Gastrocnemius medialis (tissue), 4 donors: ENCODE measurements at places on chromosomes 6 and 20. TPM values are rescaled to one million over a fixed set of nuclear protein-coding genes. Genes with fewer than 3 reads are reported as not detected.

BCAS4 gene
- total RNA-seq: 2.2 TPM

DNA sequence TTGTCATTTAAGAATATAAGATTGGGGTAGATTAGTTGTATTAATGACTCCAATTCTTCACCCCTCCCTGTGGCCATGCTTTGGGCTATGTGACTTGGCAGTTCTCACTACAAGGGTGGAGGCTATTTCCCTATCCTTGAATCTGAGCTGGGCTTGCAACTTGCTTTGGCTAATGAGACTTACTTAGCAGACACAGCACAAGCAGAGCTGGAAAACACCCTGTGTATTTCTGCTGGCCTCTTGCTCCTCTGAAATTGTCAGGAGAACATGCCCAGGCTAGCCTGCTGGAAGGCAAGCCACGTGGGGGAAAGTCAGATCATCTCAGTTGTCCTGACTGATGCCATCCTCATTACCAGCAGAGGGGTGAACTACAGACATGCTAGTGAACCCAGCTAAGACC is 126.5 kb upstream of the HDGFL1 start:
- H3K4me1 ChIP-seq: peaks cover 36% of the 10 kb centered on the region
- no peak for DNase-seq
- H3K4me3 ChIP-seq: no peak overlapping the region
- H3K36me3 ChIP-seq: no peaks in the 10 kb centered on the region
- no peaks in the 10 kb centered on the region for H3K27me3 ChIP-seq
- H3K27ac ChIP-seq: no peak overlapping the region

OPRM1 gene
- total RNA-seq: not detected

GRCh38 chr6:51571168-51571567 is 516.2 kb downstream of the PKHD1 start:
- no peak overlapping the region for H3K4me3 ChIP-seq
- H3K27ac ChIP-seq: no peak overlapping the region
- no peak for DNase-seq
- H3K27me3 ChIP-seq: no peaks in the 10 kb centered on the region
- H3K36me3 ChIP-seq: no peaks in the 10 kb centered on the region

DNA sequence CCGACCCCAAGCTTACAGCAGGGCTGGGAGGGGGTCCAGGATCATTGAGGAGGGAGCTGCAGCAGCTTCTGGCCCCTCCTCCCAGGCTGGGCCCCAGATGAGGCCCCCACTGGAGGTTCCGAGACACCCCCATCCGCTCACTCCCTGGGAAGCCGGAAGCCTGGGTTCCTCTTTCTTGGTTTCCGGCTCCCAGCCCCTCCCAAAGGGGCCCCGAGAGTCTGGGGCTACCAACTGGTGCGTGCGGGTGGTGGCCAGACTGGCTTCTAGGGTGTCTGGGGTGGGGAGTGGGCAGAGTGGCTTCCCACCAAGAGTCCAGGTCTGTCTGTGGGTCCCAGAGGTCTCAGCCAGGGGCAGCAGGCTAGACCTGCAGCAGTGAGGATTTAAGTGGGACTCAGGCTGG is 2.2 kb downstream of the RGS19 start:
- H3K36me3 ChIP-seq: no peaks in the 10 kb centered on the region
- H3K4me3 ChIP-seq: no peak overlapping the region
- peaks cover 9% of the 10 kb centered on the region for H3K4me1 ChIP-seq
- H3K27ac ChIP-seq: no peak overlapping the region

GRCh38 chr20:56465997-56466396 is 2.4 kb upstream of the RTF2 start:
- H3K27ac ChIP-seq: no peak overlapping the region
- no peaks in the 10 kb centered on the region for H3K36me3 ChIP-seq
- DNase-seq: no peak
- no peaks in the 10 kb centered on the region for H3K27me3 ChIP-seq

- peak overlapping the region; percentile 32 for H3K4me3 ChIP-seq
- DNase-seq: no peak
- H3K27me3 ChIP-seq: no peaks in the 10 kb centered on the region
- H3K4me1 ChIP-seq: peaks cover 4% of the 10 kb centered on the region
These were observed 253.8 kb downstream of the NKAIN2 start for GRCh38 chr6:124057461-124057860.

DNA sequence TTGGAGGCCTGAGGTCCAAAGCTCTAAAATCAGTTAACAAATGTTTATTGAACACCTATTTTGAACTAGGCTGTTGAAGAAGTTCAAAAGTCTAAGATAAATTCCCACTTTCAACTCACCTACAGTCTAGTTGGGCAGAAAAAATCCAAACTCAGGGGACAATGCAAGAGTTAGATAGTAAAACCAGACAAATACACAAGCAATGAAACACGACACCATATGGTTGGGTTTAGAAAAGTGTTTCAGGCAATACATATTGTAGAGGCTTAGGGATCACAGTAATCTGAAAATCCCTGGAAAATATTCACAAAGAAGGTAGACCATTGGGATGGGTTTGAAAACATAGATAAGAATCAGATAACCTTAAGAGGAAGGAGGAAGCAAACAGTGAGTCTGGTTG is 1.3 kb upstream of the CARMIL1 start:
- no peak for DNase-seq
- peaks cover 3% of the 10 kb centered on the region for H3K27me3 ChIP-seq
- H3K4me3 ChIP-seq: no peak overlapping the region
- H3K27ac ChIP-seq: no peak overlapping the region
- no peaks in the 10 kb centered on the region for H3K36me3 ChIP-seq

GRCh38 chr6:13908955-13909381 is 15.8 kb upstream of the RNF182 start:
- no peaks in the 10 kb centered on the region for H3K4me1 ChIP-seq
- peak; percentile 19 for DNase-seq
- H3K27me3 ChIP-seq: no peaks in the 10 kb centered on the region
- no peak overlapping the region for H3K27ac ChIP-seq
- H3K36me3 ChIP-seq: no peaks in the 10 kb centered on the region
- H3K4me3 ChIP-seq: no peak overlapping the region

GRCh38 chr6:6882592-6882991 is 225.2 kb upstream of the RREB1 start:
- H3K4me3 ChIP-seq: no peak overlapping the region
- H3K4me1 ChIP-seq: peaks cover 24% of the 10 kb centered on the region
- H3K36me3 ChIP-seq: no peaks in the 10 kb centered on the region
- H3K27ac ChIP-seq: no peak overlapping the region

DNA sequence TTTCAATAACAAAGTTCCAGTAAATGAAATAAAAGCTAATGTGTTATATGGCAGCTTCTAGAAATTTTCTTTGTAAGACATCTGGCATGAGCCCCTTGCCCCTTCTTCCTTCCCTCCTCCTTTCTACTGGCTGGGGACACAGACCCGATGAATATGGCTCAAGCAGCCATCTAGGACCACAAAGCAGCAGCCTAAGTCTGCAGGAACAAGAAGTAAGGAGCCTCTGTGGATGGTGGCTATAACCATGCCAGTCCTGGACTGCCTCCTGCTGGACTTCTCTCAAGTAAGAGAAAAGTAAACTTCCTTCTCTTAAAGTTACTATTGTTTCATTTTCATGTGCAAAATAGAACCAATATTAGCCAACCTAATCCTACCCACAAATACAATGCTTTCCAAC is 114.9 kb upstream of the DST start:
- no peak for DNase-seq
- no peaks in the 10 kb centered on the region for H3K27me3 ChIP-seq
- no peaks in the 10 kb centered on the region for H3K36me3 ChIP-seq
- H3K27ac ChIP-seq: no peak overlapping the region

NPEPL1 gene
- total RNA-seq: 51.5 TPM

DNA sequence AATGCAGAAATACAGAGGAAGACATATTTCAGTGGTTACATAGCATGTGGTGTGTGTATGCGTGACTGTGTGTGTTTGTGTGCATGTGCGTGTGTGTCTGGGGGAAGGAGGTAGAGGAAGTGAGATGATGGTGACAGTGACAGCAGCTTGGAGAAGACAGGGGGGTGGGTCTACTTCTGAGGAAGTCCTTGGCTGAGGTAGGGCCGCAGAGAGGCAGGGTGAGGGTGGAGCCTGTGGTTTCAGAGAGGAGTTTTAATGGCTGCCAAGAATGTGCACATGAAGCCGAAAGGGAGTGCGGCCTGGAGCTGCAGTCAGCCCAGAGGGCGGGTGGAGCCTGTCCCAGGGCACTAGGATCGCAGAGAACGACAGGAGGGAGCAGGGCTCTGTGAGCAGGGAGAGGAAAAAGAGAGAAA is 22.7 kb upstream of the RNF24 start:
- DNase-seq: peak; percentile 30
- H3K4me1 ChIP-seq: no peaks in the 10 kb centered on the region
- no peaks in the 10 kb centered on the region for H3K27me3 ChIP-seq
- no peaks in the 10 kb centered on the region for H3K36me3 ChIP-seq

DNA sequence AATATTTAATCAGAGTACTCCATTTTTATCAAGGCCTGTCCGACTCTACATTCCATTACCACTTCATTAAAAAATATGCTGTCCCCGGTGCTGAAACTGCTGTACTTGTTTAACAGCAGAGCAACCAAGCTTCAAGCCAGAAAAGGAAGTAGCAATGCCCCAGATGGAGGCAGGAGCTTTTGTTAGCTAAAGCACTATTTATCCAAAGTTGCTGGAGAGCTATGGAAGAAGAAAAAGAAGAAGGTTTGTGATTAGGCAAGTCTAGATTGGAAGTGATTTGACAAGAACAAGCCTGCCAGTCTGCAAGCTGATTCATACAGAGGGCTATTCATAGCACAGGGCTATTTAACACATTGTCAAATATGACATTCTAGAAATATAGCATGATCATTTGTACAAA is 160.9 kb upstream of the SPTLC3 start:
- H3K27me3 ChIP-seq: no peaks in the 10 kb centered on the region
- H3K36me3 ChIP-seq: no peaks in the 10 kb centered on the region
- no peaks in the 10 kb centered on the region for H3K4me1 ChIP-seq
- H3K27ac ChIP-seq: no peak overlapping the region
- DNase-seq: no peak
